Hematopoietic multipotent progenitor cell treated with erythropoietin and hydrocortisone succinate and interleukin-3 and kit ligand, for 4 days (in vitro differentiated cells): ENCODE measurements at places on chromosomes 4 and X.

DNA sequence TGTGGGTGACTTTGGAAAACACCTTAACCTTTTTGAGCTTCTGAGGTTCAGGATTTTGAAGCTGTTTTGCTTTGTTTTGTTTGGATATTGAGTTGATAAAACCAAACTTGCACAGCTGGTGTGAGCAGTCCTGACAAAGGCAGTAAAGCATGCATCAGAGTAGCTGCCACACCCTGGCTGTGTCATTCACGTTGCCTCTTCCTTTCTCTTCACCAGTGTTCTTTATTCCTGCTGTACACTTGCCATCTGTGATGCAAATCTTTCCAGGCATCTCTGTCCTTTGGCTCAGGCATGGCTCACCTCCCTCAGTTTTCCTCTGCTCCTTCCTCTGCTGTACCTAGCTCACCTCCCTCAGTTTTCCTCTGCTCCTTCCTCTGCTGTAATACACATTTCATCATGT is 1850.2 kb upstream of the AGA start:
- no peak for DNase-seq

GRCh38 chrX:53729751-53730150 is 43.2 kb upstream of the HUWE1 start:
- DNase-seq = no peak

DNA sequence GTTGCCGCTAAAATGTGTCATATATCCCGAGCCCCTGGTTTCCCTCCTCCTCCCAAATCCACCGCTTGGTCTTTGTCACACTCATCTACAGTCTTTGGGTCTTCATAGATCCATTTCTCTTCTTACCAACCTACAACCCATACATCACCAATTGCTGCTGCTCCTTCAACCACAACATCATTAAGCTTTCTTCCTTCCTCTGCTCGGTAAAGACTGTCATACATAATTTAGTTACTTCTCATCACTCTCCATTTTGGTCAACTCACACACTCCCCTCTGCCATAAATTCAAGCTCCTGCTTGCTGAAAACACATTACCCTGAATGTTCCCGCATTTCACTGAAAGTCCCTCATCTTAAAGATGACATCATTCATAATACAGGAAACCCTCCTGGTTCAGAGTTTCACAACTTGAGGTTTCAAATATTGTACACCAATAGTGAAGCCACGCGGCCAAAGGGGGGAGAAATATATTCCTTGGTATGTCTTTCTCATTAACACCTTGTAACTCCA is 1.7 kb upstream of the DCTD start:
- peak; percentile 68 for DNase-seq

GRCh38 chrX:123924186-123924585 is 37.3 kb upstream of the STAG2 start:
- DNase-seq = no peak

DNA sequence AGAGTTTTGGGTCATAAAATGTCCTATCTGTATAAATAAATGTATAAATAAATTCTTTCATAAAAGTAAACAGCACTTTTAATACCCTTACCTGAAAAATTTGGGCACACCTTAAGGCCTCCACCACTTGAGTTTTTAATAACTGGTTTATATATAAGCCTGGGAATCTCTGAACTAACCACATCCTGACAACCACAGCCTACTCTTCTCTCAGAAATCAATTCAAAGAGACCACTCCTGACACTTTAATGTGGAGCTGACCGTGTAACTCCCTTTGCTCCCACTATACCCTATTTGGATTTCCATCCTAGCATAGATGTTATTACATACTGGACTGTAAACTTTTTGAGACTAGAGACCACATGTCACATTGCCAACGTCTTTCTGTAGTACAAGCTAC is 3.5 kb downstream of the FBXL5 start:
- peak; percentile 18 for DNase-seq

GRCh38 chr4:1784395-1784788 is 8.7 kb upstream of the FGFR3 start:
- no peak for DNase-seq

DNA sequence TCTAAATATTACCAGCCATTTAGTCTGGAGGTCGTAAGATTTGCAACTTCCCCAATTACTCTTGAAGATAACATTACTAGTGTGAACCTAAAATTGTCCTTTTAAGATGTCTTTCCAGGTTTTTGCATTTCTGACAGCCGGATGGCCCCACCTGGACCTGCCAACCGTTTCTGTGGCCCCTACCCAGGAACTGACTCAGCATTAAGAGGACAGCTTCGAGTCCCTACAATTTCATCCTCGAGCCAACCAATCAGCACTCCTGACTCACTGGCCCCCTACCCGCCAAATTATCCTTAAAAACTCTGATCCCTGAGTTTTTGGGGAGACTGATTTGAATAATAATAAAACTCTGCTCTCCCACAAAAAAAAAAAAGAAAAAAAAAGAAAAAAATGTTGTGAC is 112.0 kb downstream of the SCLT1 start:
- no peak for DNase-seq

- DNase-seq = peak; percentile 41
Observed at GRCh38 chr4:79620617-79621016, 212.6 kb upstream of the GK2 start.

DNA sequence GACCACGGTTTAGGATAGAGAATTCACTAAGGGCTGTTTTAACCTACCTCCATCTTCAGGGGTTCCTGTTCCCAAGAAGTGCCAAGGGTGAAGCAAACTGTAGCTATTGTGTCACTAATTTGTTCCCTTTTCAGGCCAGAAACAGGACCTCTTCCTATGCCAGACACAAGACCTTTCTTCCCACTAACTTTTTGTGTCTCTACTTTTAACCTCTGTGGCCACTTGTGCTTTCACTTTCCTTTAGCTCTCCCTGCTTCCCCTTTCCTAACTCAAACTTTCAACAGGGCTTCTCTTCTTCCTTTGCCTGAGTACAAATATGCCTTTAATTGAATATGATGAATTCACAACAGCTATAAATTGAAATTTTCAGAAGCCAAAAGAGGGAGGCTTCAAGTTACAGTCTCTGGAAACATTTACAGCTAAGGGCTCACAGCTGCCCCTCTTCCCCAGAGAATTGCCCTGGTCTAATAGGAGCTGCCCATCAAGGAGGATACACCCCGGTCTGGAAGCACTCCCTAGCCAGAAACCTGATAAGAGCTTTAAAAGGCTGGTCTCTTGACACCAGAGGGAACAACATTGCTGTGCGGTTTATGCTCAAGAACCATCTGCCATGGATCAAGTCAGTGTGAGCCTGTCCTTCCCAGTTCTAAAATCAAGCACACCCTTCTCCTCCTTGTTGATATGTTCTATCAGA is 61.7 kb upstream of the PLS3 start:
- DNase-seq = peak; percentile 13

GRCh38 chrX:109600237-109600651 is 24.7 kb downstream of the KCNE5 start:
- DNase-seq = peak; percentile 23

DNA sequence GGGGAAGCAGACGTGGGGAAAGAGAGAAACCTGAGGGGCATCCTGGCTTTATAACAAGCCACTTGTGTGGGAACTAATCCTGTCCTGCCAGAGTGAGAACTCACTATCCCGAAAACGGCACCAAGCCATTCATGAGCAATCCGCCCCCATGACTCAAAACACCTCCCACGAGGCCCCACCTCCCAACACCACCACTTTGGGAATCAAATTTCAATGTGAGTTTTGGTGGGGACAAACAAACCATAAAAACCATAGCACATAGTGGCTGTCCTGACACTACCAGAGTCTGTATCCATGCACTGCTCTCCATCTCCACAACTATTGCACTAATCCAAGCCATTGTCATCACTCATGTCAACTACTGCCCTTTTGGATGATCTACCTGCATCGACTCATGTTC is 28.5 kb upstream of the SEPTIN6 start:
- DNase-seq = no peak

- peak; percentile 50 for DNase-seq
Observed at GRCh38 chr4:69617083-69617694, 22.3 kb downstream of the UGT2A2 start.

- DNase-seq = no peak
Observed at GRCh38 chrX:41043674-41044345, 41.4 kb upstream of the USP9X start.

DNA sequence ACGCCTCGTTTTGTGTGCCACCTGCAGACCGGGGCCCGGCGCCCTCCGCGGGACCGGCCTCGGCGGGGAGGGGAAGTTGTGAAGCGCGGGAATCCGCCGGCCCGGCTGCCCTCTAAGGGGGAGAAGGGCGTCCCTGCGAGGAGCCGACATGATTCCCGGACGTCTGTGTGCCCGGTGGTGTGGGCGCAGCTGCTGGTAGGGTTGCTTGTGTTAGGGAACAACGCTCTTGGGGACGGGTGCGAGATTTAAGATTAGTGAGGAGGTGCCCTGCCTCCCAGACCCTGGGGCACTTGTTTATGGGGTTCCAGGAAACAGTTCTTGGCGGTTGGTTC is 627 bp downstream of the CDKN2AIP start:
- DNase-seq = peak; percentile 81

- peak; percentile 68 for DNase-seq
Observed at GRCh38 chr4:155759372-155760252, 791 bp downstream of the GUCY1B1 start.
